ENCODE measurements at places on chromosomes 13 and 19.
A peak's percentile ranks its signal among the peaks of the same experiment; 100 is the strongest.

GRCh38 chr13:28527629-28528028, 32.7 kb upstream of the FLT1 start:
- no peak for DNase-seq

DNA sequence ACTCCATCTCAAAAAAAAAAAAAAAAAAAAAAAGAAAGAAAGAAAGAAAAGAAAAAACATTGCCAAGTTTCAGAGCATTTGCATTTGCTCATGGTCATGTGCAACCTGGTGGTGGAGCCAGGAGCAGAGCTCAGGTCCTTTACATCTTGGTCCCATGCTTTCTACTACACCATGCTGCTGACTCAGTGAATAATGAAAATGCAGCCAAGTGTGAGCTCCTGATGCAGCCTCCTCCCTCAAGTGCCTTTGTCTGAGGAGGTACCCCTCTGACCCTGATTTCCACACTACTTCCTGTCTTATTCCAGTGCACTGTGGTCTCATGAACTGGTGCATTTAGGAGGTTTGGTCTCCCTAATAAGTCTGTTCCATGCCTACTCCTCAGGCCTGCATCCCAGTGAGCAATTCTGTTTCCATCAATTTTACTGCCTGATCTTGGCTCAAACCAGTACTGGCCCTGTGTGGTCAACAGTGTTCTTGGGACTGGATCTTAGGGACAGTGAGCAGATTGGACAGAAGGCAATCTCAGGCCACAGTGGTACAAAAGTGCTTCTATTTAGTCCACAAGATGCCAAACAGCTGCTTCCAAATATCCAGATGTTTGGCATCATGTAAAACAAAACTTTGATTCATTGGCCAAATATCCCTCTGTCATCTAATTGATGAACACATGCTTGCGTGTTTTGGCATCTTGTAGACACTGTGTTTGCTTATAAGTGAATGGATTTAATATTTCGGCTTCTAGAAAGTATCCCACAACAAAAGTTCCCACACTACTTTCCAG, 28.8 kb upstream of the LRCH1 start:
- DNase-seq, result no peak

DNA sequence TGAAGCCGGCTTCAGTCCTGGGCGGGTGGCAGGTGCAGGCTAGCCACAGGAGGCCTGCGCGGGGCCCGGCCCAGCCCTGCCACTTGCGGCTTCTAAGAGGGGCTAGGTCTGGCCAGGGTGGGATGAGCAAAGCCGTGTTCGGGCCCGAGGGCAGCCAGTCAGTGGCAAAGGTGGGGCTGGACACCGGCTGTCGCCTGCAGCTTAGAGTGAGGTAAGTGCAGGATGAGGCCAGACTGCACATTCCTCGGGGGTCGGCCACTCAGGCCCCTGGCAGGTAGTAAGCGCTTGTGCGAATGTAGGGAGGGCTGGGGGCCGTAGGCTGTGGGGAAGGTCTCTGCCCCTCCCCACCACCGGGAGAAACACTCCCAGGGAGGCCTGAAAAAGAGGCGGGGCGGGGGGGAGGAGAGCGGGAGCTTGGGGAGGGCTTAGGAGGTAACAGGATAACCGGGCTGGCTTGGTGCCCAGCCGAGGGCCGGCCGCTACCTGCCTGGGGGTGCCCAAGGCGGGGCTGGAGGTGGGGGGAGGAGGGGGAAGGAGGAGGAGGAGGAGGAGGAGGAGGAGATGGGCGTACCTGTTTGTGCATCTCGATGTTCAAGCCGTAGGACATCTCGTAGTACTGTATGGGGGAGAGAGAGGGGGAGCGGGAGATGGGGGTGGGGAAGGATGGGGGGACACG, 6.4 kb downstream of the TLE5 start:
- DNase-seq, result no peak

- DNase-seq, result no peak
Measured at GRCh38 chr13:64672751-64673150, 2557.4 kb downstream of the PCDH9 start.

- no peak for DNase-seq
Measured at GRCh38 chr13:96011291-96011872, 41.8 kb downstream of the UGGT2 start.

- no peak for DNase-seq
Measured at GRCh38 chr19:3121821-3122511, 13.9 kb upstream of the GNA15 start.

GRCh38 chr13:60756306-60756705, 359.3 kb downstream of the TDRD3 start:
- DNase-seq, result no peak

DNA sequence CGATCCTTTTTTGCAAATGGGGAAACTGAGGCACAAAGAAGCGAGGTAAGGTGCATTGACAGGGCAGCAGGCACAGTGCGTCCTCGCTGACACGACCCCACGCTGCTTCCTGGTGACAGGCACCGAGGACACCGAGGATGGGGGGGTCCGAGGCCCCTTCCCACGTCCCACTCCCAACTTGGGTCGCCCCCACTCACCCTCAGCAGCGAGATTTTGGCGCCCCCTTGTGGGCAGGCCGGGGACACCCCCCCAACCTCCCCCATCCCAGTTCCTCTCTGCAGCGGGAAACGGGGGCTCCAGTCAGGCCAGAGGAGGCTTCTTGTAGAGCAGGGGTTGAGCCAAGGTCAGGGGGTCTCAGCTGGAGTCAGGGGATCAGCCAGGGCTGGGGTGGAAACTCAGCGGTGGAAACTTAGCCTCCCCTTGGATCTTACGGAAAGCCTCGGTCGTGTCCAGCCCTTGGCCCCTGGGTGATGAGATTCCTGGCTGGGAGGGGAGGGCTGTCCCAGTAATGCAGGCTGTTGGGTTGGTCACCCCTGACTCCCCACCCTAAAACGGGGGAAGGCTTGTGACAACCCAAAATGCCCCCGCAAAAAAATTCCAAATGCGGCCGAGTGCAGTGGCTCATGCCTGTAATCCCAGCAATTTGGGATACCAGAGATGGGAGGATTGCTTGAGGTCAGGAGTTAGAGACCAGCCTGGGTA, 8.2 kb downstream of the SMIM24 start:
- peak; percentile 47 for DNase-seq

DNA sequence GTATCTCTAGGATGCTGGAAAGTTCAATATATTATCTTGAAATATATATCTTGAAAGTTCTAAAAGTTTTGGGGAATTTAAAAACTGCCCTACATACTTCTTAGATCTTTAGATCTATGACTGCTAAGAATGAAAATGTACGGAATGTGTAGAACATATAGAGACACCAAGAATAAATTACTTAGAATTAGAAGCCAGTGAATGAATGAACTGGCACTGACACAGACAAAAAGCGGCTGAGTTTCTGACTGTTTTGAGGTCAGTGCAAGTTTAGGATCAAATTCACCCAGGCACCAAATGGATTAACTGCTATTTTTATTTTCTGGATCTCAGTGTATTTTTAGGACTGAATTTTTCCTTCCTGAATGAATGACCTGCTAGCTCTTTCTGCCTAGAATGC, 411.2 kb downstream of the KCTD12 start:
- DNase-seq, result no peak

GRCh38 chr13:95477187-95477586, 75.3 kb upstream of the CLDN10 start:
- no peak for DNase-seq

GRCh38 chr13:66700117-66700601, 530.0 kb downstream of the PCDH9 start:
- no peak for DNase-seq
